Stimulated activated CD4-positive, alpha-beta T cell treated with anti-CD3 and anti-CD28 coated beads, Interleukin-2, amount 100 ng/mL, for 24 hours (primary cell): ENCODE measurements at places on chromosomes 3 and 15.
A peak's percentile ranks its signal among the peaks of the same experiment; 100 is the strongest.

DNA sequence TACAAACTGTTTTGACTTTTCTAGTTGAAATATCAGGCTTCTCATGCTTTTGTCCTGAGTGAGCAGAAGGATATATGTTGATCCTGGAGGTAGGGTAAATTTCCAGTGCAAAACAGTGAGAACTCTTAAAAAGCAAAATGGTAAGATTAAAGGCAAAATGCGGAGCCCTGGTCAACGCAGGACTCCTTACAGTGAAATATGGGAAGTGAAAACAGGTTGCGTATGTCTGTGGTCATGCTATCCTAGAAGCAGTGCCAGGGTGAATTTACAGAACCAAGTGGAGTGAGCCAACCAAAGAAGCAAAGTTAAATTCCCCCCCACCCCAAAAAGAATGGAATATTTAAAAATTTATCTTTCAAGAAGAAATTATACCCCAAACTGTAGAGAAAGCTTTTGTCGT is 256.4 kb downstream of the NR2F2 start:
- no peak for DNase-seq

GRCh38 chr3:119588112-119588511 is 8.8 kb downstream of the ADPRH start:
- peak; percentile 49 for DNase-seq

DNA sequence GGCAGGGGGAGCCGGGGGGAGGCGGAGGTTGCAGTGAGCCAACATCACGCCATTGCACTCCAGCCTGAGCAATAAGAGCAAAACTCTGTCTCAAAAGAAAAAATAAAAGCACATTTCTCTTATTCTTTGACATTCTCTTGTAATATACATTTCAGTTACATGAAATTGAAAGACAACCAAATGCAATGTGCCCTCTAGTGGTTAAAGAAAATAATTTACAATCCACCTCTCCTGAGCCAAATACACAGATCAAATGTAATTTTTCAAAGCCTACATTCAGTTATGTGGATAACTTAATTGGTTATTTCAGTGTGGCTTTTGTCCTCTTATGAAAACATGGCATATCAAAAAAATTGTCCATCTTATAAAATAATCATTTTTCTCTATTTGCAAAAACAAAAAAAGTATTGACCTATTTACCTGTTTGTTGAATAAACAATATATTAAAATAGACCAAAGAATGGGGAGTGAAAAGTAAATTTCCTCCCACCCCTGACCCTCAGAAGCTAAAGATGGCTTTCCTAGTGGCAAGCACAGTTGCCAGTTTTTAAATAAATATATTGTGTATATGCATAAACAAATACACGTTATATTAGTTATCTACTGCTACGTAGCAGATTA is 14.2 kb upstream of the U2SURP start:
- no peak for DNase-seq

DNA sequence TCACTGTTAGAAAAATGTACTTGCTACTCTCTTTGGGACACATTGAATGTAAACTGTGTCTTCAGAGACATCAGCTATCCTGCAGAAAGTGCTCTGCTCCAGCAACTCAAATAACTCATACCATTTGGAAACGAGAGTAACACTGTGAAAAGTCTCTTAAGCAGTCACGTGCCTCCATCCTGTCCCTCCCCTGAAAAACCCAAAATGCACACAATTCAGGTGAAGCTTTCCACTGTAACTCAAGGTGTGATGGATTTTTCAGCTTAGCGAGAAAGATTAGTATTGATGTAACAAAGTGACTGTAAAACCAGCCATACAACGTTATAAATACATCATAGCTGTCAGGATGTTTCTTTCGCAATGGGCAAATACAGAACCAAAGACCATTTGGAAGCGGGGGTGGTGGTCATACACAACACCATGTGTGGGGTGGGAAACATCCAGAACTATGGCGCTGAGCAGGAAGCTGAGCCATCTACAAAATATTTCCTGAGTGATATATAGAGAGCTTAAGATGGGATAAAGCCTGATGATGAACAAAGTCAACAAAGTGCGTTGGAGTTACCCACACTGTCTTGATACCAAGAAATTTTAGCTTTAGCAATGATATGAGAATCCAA is 332.3 kb downstream of the FOXP1 start:
- DNase-seq = no peak

DNA sequence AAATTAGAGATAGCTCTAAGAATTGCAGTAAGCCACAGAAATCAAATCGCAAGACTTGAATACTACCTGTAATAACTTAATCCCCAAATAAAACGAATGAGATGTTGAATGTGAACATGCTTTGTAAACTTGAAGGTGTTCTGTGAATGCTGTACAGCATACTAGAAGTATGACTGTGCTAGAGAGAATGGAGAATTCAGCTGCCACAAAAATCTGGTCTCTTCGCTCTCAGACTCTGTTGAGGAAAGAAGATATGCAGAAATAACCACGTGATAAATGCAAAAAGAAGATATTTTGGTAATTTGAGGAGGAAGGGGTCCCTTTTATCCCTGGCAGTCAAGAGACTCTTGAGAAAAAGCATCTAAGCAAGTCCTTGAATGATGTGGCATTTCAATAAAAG is 37.3 kb downstream of the ZBTB38 start:
- DNase-seq = no peak
